ENCODE measurements at places on chromosomes 4 and X.

- DNase-seq: no peak
Measured at GRCh38 chrX:2934715-2935710, 5.9 kb upstream of the ARSD start.

GRCh38 chr4:138935135-138935807 lies 80.3 kb upstream of the NOCT start:
- no peak for DNase-seq

GRCh38 chr4:152090543-152090942 lies 329.7 kb upstream of the GATB start:
- DNase-seq: no peak

DNA sequence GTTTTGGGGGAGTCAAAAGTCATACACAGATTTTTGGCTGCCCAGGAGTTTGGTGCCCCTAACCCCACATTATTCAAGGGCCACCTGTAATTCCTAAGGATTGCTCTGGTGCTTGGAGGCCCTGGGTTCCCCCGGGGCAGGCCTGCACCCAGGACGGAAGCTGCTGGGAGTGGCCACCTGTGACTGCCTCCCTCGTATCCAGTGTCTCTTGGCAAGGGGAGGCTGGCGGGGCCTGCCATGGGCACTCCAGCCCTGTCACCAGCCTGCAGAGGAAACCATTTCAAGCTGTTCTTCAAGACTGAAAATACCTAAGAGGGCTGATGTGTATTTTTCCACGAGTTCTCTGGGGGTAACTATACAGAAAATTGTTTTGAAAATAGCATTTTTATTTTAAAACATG lies 24.5 kb upstream of the GPR78 start:
- DNase-seq: no peak

DNA sequence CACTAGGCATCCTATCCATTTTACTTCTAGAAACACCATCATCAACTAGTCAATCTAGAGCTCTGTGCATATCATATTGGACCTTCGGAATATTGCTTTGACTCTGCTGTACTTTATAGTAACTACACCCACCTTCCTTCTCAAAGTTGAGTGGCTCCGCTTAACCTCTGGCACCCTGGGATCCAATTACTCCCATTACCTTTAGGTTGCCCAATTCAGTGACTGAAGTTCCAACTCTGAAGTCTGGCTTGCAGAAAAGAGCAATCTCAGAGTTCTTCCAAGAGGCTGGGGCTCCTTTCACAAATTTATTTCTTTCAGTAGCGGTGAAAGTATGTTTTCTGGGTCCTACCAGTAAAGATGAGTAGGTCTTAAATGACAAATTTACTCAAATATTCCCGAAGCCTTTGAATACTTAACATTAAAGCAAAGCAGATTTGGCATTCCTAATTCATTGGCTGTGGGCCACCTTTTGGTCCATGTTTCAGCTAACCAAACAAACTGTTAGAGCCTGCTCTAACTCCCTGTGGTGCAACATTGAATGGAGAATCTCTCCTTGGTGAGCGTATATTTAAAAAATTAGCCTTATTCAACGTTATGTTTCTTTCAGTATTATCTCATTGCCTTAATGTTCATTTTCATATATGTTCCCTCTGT lies 1215.8 kb downstream of the RAPGEF2 start:
- DNase-seq: no peak

DNA sequence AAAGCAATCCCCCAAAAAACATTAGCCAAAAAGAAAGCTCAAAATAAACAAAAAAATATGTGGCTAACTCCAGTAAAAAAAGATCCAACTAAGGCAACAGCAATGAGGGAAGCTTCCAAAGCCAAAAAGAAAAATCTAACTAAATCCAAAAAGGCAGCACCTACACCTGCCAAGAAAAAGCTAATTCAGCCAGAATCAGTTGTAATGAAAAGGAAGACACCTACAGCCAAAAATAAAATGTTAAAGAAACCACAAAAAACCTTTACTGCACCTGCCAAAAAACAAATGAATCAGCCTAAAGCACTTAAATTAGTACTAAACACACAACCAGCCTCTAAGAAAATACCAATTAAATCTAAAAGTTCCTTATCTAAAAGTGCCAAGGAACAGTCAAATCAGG lies 37.2 kb upstream of the CABS1 start:
- DNase-seq: no peak

DNA sequence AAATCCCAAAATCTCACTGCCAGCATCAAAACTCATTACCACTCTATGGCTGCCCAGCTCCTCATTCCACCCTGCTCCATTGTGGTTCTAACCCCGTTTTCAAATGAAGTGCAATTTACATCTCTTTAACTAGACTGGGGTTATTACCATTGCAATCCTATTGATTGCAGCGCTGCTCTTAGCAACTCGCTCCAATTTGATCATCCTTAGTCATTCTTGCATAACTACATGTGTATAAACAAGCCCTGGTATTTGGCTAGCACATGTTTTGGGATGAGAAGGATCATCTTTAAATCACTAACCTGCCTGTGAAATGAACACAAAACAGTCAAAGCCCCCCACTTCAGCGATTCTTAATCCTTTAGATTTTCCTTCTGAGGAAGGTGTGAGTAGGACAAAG lies 340.1 kb upstream of the PPARGC1A start:
- DNase-seq: no peak

- DNase-seq: no peak
Measured at GRCh38 chr4:174521800-174522182, 497 bp downstream of the HPGD start.

GRCh38 chr4:2269618-2270163 lies 7.8 kb upstream of the MXD4 start:
- DNase-seq: no peak

DNA sequence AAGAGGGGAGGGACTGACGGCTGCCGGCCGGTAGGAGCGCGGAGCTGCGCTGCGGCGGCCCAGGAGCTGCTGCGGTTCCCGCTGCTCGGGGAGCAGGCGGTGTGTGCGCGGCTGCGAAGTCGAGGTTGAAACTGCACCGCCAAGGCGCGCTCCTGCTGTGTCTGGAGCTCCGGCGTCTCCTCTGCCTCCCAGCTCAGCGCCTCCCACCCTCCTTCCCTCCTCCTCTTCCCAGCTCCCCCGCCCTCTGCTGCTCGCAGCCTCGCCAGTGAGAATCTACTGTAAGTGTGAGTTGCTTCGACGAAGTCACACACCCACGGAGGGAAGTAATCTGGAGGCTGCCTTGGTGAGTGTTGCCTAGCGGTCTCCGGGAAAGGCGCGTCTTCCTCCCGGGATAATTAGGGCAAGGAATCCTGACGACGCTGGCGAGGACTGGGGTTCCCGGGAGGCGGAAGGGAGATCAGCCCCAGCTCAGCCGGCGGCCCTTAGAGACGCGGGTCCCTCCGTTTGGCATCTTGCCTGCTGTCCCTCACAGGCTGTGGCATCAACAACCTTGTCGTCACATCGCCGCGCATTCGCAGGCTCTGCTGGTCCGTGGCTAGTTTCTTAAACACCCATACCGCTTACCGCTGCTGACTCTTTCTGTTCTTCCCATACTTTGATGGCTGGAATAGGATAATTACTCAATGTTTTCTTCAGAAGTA lies at the start of gene EPHA5:
Gene EPHA5 (minus strand): TSS at position 159 of the 701 bp plus-strand sequence. CDS start 747 bp downstream, outside the sequence.
- peak; percentile 51 for DNase-seq

- DNase-seq: no peak
Measured at GRCh38 chrX:46551494-46552128, 6.4 kb upstream of the ZNF674 start.

DNA sequence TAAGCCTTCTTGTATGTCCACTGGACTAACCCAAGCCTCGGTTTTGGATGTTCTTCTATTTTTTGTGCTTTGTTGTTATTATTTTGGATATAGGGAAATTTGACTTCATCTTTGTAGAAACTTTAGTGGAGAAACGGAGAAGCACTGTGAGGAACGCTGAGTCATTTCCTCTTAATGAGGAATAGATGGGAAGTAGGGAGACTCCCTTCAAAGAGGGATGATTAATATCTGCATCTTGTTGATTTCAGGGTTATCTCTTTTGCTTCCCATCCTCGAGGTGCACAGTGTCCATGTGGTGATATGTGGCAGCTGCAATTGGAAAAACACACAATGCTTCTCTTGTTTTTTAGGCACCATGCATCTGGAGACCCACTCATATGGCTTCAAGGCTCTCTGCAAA lies 1147.9 kb downstream of the NLGN4X start:
- no peak for DNase-seq

DNA sequence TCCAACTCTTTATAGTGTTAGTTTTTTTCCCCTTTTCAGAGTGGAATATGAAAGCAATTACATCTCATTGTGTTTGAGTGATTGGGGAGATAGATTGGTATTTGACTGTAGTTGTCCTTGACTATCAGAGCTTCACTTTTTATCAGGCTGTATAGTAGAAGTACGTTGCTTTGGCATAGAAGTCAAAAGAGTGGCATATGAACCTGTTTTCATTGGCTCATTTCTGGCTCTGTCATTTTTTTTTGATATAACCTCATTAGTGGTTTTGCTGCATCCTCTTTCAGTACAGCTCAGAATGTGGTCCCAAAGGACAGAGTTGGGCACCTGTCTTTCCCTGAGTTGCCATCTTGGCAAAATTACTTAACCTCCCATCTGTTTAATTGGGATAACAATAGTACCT lies 1.4 kb downstream of the TMA16 start:
- no peak for DNase-seq

DNA sequence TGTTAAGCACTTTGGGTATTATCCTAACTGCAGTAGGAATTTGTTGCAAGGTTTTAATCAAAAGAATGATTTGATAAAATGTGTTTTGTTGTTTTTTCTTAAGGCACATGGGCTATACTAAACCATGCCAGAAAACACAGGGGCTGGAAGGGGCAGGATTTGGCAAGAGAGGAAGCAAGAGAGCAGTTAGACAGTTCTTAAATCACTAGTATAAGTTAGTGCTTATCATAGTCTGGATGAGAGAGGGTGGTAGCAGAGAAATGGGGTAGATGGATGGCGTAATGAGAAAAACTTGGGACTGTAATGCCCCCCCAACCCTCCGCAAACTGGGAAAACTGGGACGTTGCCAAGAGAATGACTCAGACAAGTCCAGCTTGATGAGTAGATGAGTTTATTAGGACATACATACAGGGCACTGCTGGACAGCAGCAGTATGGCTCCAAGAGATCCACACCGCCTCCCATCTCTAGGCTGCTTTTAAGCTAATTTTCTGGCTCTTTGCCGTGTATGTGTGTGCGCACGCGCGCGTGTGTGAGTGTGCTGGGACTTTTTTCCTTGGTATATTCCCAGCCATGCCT lies 151.5 kb downstream of the PDLIM5 start:
- DNase-seq: no peak

GRCh38 chrX:24767557-24767956 lies 73.8 kb downstream of the POLA1 start:
- no peak for DNase-seq

GRCh38 chr4:168907119-168907698 lies 102.8 kb downstream of the CBR4 start:
- DNase-seq: no peak

GRCh38 chrX:122504026-122504425 lies 680.1 kb upstream of the GRIA3 start:
- no peak for DNase-seq

- no peak for DNase-seq
Measured at GRCh38 chr4:172035562-172035961, 222.4 kb downstream of the GALNTL6 start.

GRCh38 chrX:119604766-119605463 lies 1.3 kb downstream of the NKRF start:
- DNase-seq: no peak

GRCh38 chr4:102104278-102104677 lies 241.0 kb downstream of the SLC39A8 start:
- no peak for DNase-seq

- peak; percentile 95 for DNase-seq
Measured at GRCh38 chr4:70721747-70722146, at the start of gene RUFY3. Gene RUFY3, plus strand, starts transcription at chr4:70721964. Its CDS starts 610 bp downstream, at chr4:70722574.

- no peak for DNase-seq
Measured at GRCh38 chr4:147327322-147327721, 153.6 kb upstream of the EDNRA start.

GRCh38 chr4:175062183-175062592 lies 144.0 kb downstream of the ADAM29 start:
- no peak for DNase-seq

GRCh38 chr4:172830295-172830764 lies 338.3 kb upstream of the GALNT7 start:
- DNase-seq: peak; percentile 3

- DNase-seq: no peak
Measured at GRCh38 chr4:13176741-13177142, 307.4 kb downstream of the RAB28 start.

GRCh38 chr4:146275370-146275769 lies 61.0 kb downstream of the REELD1 start:
- DNase-seq: no peak

- no peak for DNase-seq
Measured at GRCh38 chrX:155028877-155029291, 2.2 kb downstream of the FUNDC2 start.

DNA sequence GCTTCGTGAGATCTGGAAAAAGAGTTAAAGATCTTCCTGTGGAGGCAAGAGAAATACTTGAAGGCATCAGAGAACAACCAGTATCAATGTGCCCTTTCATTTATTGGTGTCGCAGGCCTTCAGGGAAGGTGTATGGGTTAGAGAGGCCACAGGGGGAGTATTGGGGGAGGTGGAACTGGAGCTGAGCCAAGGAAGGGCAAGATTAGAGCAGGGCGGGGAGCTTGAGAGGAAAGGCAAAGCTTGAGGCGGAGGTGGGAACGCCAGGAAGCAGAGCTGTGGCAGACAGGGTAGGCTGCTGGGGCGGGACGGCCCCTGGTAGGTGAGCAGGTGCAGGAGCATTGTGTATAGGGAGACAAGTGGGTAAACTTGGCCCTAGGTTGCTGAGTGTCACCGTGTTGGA lies 329.9 kb downstream of the ARHGAP10 start:
- DNase-seq: no peak

DNA sequence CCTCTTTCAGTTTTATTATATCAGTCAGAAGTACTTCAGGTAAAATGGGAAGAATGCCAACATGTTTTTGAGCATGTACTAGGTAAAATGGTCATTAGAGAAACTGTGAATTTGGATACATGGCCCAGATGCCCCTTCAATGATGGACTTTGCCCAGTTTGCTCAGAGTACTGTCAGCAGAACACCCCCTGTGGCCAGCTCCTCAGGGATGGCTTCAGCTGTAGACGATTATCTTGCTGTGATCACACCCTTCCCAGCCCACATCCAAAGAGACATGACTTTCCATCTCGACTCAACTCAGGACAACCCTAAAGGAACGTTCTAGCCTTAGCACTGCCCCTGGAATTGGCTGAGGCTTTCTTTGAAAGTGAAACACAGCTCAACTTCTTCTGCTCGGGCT lies 439.1 kb downstream of the PACRGL start:
- DNase-seq: no peak

All from globus pallidus (tissue), 1 donor.